ENCODE measurements at places on chromosomes 7 and 10.

GRCh38 chr10:37549054-37549453, 308.4 kb downstream of the ZNF248 start:
- DNase-seq: no peak

DNA sequence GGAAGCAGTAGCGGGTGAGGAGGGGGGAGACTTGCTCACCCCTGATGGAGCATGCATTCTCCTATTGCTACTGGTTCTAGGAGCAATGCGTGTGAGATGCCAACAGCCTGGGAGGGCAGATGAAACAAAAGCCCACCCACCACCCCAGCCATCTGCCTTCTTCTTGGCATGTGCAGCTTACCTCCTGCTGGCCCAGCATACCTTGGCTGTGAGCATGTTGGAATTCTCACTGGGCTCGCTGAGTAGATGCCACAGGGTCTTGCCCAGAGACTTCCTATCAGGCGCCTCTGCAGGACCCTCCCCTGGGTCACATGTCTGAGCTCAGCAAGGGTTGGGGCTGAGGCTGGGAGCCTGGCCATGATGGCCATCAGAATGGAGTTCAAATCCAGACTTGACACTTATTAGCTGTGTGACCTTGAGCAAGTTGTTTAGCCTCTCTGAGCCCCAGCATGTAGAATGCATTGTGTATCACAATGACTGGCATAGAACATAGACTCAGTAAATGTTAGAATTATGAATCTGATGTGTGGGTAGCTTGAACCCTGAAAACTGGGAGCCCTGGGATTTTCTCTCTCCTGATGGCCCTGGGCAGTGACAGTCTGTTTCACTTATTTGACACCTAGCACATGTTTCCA, 38.2 kb downstream of the CDH23 start:
- DNase-seq: no peak

DNA sequence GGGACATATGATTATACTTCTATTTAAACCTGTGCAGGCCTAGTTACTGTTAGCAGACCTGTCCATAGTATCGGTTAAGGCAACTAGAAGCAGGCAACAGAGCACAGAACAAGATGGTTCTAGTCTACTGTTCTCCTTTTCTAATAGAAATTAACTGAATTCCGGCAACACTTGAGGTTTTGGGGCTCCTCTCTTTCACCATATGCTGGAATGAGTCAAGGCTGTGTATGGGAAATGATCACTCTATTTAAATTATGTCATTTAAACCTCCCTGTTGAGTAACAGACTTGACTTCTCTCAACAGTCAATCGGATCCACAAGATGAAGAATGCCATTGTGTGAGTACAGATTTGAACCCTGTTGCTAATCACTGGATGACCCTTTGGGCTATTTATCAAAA, 6.2 kb upstream of the OTUD1 start:
- no peak for DNase-seq

- DNase-seq: no peak
These were observed 18.5 kb downstream of the ITGB1 start for GRCh38 chr10:32939296-32940111.

GRCh38 chr10:106734220-106734619, 430.3 kb downstream of the SORCS1 start:
- DNase-seq: no peak

DNA sequence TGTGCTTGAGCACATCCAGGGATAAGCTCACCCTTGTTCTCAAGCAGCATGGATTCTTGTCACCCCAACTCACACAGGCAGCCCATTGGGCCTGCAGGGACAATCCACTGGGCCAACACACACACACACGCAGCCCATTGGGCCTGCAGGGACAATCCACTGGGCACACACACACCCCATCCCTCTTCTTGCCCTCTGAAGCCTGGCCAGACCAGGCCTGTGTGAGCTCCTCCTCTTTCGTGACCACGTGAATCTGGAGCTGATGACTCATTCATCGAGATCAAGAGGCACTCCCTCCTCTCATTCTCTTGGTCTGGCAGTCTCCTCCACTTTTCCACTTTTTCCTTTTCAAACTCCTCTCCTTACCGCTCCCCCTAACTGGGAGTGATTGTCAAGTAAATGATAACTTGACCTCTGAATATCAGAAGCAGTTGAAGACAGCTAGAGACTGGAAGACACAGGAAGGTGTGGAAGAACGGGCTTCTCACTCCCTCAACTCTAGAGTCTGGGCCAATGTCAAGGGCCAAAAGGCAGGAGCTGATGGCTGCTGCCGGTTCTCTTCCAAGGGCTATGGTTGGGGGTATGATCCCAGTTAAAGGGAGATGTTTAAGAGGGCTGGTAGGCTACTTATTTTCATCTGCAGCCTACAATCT, 89.7 kb downstream of the HIPK2 start:
- DNase-seq: no peak

GRCh38 chr10:26540601-26541000, 102.5 kb downstream of the APBB1IP start:
- DNase-seq: no peak

GRCh38 chr10:119285495-119286267, 78.3 kb downstream of the GRK5 start:
- no peak for DNase-seq

DNA sequence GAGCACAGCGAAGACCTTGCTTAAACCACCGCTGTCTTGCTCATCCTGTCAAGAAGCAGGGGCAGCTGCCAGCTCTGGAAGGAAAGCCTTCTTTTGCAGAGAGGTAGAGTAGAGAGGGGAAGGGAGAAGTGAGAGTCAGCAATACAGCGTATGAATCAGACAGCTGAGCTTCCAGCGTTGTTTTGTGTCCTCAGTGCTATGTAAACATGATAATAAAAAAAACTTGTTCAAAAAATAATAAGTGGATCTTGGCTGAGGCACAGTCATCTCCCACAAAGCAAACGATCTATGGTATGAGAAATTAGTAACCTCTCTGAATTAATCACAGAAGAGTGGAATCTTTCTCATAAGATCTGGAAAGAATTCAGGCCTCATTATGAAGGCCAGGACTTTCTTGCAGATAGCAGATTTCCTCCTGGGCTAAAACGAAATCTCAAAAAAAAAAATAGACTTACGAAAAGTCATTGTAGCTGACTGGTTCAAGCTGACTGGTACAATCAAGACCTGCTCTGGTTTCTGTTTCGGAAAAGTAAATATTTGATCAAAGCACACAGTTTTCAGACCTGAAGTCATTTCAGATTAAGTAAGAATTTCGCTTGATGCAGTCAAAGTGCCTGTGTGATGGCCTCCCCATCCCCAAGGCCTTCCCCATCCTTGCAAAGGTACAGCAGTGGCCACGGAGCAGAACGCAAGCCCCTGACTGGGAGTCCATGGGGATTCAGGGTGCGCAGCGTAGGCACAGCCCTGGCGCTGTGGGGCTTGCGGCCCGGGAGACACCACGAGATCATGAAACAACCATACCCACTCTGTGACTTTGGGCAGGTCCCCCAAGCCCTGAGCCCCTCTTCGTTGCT, 29.4 kb downstream of the CHST15 start:
- DNase-seq: peak; percentile 89

GRCh38 chr10:111432588-111432987, 355.8 kb downstream of the ADRA2A start:
- DNase-seq: no peak

GRCh38 chr10:97149079-97149531, 36.7 kb downstream of the SLIT1 start:
- no peak for DNase-seq

GRCh38 chr7:14698239-14698638, 204.3 kb downstream of the DGKB start:
- DNase-seq: no peak

- DNase-seq: no peak
These were observed 45.7 kb upstream of the CRTAC1 start for GRCh38 chr10:98076086-98076485.

DNA sequence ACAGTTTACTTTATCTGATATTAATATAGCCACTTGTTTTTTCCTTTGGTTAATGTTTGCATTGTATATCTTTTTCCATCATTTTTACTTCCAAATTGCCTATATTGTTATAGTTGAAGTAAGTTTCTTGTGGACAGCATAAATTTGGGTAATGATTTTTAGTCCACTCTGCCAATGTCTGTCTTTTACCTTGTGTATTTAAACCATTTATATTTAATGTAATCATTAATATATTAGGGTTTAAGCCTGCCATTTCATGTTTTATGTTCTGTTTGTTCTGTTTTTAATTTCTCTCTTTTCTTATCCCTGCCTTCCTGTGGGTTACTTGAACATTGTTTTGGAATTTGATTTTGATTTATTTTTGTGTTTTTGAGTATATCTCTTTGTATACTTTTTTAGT, 12.8 kb upstream of the NOD1 start:
- no peak for DNase-seq

- no peak for DNase-seq
These were observed 2.7 kb downstream of the CALHM2 start for GRCh38 chr10:103449208-103450144.

DNA sequence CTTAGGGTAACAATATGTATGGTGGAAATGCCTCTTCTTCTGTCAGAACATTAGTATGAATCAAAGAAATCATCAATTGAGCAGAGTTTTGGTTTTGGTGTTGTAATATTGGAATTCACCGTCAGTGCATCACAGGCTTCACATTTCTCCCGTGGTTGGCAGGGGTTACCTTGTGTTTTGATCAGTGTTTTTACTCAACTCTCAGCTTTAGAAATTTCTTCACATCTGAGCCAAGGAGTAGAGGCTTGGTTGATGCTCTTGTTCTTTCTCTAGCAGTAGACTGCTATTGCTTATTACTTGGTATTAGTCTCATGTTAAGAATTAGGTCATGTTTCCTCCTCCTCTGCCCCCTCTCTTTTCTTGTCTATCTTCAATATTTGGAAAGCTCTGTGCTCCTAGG, 188.8 kb upstream of the SMIM30 start:
- DNase-seq: no peak

All from AG08395 (cell line).